AML-193 (cell line): ENCODE measurements at places on chromosomes 3 and 15.

GRCh38 chr3:153614140-153614539 is 452.1 kb downstream of the RAP2B start:
- DNase-seq, result no peak

- DNase-seq, result peak; percentile 41
Measured at GRCh38 chr3:129123314-129124060, 1.9 kb upstream of the RAB43 start.

- DNase-seq, result no peak
Measured at GRCh38 chr15:73392025-73392424, 23.3 kb upstream of the HCN4 start.

DNA sequence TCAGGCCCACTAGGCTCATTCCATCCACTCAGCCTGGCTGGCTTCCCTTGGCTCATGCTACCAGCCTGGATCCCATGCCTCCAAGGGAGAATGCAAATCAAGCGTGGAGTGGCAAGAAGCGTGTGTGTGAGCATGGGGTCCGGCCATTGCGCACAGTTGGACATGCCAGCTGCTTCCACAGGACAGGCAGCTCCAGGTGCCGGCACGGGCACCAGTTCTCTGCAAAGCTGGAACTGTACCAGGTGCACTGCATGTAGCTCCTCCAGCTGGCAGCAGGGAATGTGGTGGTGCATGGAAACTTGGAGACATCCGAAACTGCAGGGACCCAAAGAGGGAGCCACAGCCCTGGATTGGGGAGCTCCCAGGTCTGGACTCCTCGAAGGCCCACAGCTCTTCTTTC is 449.8 kb downstream of the EPHA6 start:
- no peak for DNase-seq

- no peak for DNase-seq
Measured at GRCh38 chr15:89777782-89778380, 1.7 kb downstream of the MESP2 start.

GRCh38 chr15:87219650-87220615 is 1036.6 kb downstream of the NTRK3 start:
- DNase-seq, result no peak

- DNase-seq, result no peak
Measured at GRCh38 chr15:67382723-67383122, 128.1 kb downstream of the IQCH start.

- DNase-seq, result no peak
Measured at GRCh38 chr3:111890051-111890580, 31.1 kb downstream of the PHLDB2 start.

GRCh38 chr15:39299486-39300267 is 281.2 kb upstream of the THBS1 start:
- no peak for DNase-seq

DNA sequence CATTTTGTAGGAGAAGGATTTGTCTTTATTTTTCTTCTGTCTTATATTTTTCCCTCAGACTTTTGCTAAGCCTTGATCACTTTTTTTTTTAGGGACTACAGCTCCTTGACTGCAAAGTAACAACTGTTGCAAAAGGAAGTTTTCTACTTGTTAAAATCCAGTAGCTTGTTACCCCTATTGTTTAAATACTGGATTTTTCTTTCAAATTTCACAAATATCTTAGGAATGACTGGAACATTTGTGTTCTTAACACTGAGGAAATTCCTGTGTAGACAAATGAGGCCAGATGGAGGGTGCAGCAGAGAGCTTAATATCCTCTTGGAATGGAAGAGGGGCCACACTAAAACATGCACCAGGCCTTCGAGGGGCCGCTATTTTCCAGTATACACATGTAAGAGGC is 3.2 kb upstream of the PGPEP1L start:
- no peak for DNase-seq

GRCh38 chr3:16795581-16795980 is 89.2 kb upstream of the PLCL2 start:
- peak; percentile 19 for DNase-seq

DNA sequence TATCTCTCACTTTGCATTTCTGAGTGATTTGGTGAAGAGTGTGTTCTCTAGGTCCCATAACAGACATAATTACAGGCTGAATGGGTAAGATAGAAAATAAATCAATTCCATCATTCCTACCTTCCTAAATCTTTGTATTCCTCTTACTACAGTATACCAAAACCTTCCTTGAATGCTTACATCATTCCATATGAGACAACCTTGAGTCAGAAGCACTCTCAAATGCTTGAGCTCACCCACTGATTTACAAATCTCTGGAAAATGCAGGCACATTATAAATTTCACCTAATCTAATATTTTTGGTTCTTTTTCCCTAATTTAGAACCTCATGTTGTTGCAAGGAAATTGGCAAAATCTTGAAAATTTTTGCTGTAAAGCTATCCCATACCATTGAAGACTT is 239.1 kb downstream of the CBLB start:
- DNase-seq, result no peak

DNA sequence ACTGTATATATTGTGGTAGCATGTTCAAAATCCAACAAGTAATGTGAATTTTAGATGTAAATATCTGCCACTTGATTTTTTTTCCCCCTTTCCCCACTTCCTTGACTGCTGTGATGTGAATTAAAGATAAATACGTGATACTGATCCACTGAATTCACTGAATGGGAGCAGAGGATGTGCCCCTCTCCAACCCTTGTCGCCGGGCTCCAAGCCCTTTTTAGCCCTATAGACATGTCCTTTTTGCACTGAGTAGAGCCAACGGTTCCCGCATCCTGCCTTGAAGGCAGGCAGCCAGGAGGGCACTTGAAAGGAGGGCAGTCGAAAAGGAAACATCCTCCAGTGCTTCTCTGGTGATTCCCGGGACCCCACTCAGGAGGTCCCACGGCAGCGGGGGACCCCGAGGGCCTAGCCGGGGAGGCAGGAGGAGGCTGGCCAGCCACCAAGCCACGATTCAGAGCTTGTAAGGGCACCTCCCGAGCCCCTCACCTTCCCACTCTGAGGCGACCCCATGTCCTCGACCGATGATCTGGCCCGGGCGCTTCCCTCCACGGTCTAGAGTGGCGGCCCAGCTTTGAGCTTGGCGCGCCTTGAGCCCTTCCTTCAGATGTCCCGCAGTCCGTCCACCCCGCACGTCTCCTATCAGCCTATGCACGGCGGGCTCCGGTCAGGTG is 901 bp upstream of the MANF start:
- DNase-seq, result peak; percentile 8

- no peak for DNase-seq
Measured at GRCh38 chr3:146159037-146159436, 1.9 kb downstream of the PLOD2 start.

- no peak for DNase-seq
Measured at GRCh38 chr15:67037694-67038093, 27.7 kb upstream of the SMAD3 start.

GRCh38 chr3:155102329-155102728 is 22.2 kb downstream of the MME start:
- DNase-seq, result no peak

- DNase-seq, result no peak
Measured at GRCh38 chr3:173109143-173109542, 31.9 kb downstream of the SPATA16 start.

DNA sequence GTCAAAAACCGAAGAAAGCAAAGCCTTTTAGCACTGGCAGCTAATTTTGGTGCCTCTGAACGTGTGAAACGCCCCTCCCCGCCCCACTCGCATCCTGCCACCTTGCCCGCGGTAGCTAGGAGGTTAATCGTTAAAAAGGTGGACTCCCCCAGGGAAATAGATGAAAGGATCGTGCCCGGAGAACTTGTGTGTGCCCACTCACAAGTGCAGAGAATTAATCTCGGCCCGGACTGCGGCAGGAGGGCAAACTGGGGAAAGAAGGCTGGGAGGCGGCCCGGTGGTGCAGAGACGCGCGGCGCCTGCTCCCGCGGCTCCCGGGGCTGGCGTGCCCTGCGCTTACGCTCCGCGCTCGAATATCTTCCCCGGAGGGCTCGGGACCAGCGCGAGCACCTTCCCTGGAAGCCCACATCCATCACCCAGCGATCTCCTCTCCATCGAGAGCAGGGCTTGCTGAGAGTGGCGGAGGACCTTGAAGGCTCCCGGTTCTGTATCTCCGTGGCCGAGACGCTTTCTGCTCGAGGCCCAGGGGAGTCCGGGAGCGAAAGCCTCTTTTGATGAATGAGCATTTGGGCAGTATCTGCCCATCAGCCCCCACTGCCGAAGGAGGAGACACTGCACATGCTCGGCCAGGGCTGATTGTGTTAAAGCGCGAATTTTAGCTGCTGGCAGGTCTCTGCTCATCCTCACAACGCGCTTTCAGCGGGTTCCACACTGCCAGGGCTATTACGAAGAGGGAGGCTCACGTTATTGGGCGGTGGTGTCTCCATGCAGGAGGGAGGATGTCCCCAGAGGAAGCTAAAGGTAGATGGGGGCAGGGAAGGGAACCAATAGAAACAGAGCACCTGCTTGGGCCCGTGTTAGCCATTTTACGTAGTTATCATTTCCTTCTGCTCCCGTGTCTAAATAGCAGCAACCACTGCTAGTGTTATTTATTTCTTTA is 1.3 kb upstream of the SPTSSB start:
- DNase-seq, result no peak

DNA sequence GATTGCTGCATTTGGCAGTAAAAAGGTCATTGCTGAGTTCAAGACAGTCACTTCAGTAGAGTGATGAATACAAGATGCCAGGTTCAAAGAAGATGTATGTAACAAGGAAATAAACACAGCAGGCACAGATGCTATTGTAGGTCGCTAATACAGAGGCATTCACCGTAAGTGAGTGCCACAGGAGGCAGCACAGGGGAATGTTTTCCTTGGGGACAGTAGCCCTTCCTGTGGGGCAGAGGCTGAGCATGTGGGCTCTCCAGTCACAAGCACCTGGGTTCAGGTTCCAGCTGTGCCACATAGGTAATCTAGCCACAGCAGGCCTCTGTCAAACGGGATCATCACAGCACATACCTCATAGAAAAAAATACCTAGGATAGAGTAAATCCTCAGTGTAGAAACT is 86.3 kb downstream of the RSL24D1 start:
- no peak for DNase-seq

DNA sequence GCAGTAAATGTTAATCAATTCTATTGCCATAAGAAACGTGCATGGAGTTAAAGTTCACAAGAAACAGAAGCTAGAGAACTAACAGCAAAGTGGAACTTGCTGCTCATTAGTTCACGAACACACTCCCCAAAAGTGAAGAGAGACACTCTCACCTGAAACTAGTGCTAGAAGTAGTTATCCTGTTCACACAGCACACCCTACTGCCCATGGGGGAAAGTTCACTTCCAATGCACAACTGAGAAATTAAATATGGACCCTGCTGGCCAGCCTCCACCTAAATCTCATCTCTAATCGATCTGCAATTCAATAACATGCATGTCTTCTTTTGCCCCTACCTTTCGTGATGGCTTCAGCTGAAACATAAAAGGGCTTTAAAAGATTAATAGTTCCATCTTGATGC is 39.4 kb upstream of the FRMD4B start:
- peak; percentile 34 for DNase-seq

- DNase-seq, result no peak
Measured at GRCh38 chr3:29514912-29515311, 234.0 kb downstream of the RBMS3 start.

DNA sequence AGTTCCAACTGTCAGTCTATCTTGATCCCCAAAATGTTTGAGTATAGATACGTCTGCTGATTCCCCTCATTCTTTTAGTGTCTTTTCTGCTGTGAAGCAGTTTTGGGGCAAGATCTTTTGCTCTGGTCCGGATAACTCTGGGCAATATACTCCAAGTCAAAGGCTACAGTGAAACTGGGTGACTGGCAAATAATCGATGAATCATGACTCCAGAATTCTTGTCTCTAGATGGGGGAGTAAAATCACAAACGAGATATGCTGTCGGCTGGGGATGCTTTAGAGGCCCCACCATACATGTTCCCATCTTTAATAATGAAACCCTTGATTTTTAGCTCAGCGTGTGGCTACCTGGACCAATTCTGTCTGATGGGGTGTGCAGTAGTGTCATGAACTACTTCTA is 76.5 kb downstream of the KLF13 start:
- DNase-seq, result no peak

DNA sequence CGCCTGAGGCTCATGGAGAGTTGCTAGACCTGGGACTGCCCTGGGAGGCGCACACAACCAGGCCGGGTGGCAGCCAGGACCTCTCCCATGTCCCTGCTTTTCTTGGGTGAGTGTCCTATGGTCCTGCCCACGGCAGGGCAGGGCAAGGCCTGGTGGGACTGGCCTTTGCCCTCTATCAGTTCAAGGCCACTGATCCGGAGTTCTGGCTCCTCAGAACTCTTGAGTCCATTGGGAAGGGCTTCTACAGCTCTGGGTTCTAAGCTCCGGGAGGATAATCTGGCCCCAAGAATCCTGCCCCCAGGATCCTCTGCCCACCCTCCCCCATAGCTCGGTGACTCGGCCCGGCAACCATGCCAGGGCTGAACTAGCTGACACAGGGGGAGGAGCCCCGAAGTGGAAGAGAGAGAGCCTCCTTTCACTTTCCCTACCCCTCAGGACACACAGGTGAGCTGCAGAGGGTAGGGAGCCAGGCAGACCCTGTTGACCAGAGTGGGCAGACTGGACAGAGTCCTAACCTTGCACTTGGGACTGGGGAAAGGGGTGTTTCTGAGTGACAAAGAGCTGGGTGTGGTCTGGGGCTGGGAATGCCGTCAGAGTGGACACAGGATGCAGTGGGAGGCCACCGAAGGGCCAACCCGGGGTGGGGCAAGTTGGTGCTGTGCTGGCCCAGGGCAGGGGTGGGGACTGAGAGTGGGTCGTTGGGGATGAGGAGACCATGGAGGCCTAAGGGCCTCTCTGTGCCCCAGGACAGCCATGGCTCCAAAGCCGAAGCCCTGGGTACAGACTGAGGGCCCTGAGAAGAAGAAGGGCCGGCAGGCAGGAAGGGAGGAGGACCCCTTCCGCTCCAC is 664 bp downstream of the PARP3 start:
- DNase-seq, result peak; percentile 37

GRCh38 chr3:148173851-148174250 is 523.9 kb upstream of the AGTR1 start:
- no peak for DNase-seq

DNA sequence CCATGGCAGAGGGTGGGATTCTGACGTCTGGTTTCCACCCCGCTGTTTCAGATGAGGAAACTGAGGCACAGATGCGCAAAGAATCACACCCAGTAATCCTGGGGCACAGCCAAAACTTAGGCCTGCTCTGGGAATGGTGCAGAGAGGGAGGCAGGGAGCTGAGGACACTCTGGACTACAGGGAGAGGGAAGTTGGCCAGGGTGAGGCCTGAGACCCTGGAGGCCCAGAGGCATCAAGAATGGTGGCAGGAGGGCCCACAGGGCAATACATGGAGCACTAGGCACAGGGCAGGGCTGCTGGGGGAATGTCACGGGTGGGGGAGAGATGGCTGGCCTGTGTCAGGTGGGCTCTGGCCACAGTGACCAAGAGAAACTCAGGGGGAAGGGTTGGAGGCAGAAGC is 63.6 kb downstream of the TLE3 start:
- no peak for DNase-seq

- no peak for DNase-seq
Measured at GRCh38 chr3:187792521-187792920, 47.3 kb upstream of the BCL6 start.

- no peak for DNase-seq
Measured at GRCh38 chr3:48404440-48405342, 25.2 kb downstream of the PLXNB1 start.
